ENCODE measurements at places on chromosomes 3 and 15. TPM values are rescaled to one million over a fixed set of nuclear protein-coding genes. Genes with fewer than 3 reads are reported as not detected.

DNA sequence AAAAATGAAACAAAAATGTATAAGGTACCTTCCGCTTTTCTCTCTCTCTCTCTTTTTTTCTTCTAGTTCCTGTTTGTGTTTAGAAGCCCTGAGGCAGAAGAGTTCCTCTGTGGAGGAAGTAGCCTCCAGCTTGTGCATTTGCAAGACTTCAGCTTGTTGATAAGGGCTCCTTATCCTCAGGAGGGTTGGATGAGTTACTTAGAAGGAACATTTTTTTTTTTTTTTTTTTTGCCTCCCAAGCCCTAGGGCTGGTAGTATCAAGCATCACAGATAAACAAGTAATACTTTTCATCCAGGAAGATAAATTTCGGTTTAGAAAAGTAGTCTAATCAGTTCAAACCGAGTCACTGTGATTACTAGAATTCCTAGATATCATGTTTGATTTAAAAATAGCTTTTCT, 91.0 kb upstream of the CBLB start:
- H3K27me3 ChIP-seq = no peaks in the 10 kb centered on the region
- no peak overlapping the region for H3K27ac ChIP-seq
- H3K36me3 ChIP-seq = no peaks in the 10 kb centered on the region
- no peak overlapping the region for H3K4me3 ChIP-seq
- no peak for DNase-seq

DNA sequence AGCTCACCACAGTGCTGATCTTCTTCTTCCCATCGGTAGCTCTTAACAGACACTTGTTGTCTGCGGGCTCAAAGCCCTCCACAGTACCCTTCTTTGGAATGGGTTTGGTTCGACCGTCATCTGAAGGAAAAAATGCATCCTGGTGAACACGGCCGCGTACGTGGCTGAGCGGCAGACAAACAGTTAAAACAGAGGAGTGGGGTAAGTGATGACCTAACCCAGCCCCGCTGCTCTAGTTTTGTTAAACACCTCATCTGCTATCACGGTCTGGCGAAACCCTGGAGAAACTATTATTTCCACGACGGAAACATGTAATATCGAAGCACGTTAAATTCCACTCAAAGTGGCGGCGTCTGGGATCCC, 725 bp downstream of the SRP14 start:
- DNase-seq = no peak
- peak overlapping the region; percentile 99 for H3K27ac ChIP-seq
- H3K27me3 ChIP-seq = peaks cover 6% of the 10 kb centered on the region
- peaks cover 32% of the 10 kb centered on the region for H3K36me3 ChIP-seq
- peaks cover 28% of the 10 kb centered on the region for H3K4me1 ChIP-seq
- peak overlapping the region; percentile 99 for H3K4me3 ChIP-seq

GRCh38 chr3:159897331-159898075, 91.1 kb upstream of the IL12A start:
- H3K36me3 ChIP-seq = peaks cover 56% of the 10 kb centered on the region
- H3K27me3 ChIP-seq = peaks cover 2% of the 10 kb centered on the region
- H3K4me3 ChIP-seq = no peak overlapping the region
- peaks cover 2% of the 10 kb centered on the region for H3K4me1 ChIP-seq

DNA sequence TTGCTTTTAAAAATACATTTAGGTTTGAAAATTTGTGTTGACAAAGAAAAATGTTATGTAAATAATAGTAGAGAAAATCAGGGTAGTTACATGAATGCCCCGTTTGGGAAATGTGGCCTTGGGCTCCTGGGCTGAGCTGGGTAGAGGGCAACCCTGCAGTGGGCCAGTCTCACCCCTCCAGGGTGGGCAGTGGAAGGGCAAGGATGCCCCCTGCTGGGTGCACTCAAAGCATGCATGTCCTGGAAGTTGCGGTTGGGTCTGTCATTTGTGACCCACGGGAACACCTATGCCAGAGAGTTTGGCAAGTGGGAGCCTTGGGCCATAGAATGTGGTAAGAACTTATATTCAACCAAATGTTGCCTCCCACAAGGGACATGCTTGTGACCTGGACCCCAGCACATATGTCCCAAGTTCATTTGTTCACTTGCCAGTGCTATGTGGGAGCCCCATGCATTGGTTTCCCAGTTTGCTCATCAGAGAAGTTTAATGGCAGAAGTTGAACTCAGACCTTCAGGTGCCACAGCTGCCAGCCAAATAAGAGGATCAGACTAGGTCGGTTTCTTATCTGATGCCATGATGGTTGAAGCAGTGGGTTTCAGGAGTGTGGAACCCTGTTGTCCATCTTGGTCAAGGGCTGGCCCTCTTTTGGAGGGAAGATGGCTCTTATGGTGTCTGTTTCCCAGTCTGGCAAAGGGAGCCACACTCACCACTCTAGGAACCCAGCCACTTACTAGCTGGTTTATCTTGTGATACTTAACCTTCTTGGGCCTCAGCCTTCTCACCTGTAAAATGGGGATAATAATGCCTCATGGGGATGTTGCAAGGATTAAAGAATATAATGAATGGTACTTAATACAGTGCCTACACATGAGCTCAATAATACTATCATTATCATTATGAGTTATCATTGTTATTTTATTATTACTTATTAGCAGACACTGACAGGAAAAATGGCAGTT, 2.5 kb upstream of the PLCB2 start:
- H3K4me1 ChIP-seq = peaks cover 47% of the 10 kb centered on the region
- peak; percentile 84 for DNase-seq
- no peak overlapping the region for H3K4me3 ChIP-seq
- H3K27me3 ChIP-seq = peaks cover 11% of the 10 kb centered on the region

GRCh38 chr15:63232405-63232804, 43.0 kb downstream of the RAB8B start:
- no peak overlapping the region for H3K4me3 ChIP-seq
- peaks cover 2% of the 10 kb centered on the region for H3K27me3 ChIP-seq
- H3K27ac ChIP-seq = no peak overlapping the region
- no peak for DNase-seq
- H3K36me3 ChIP-seq = peaks cover 9% of the 10 kb centered on the region

GRCh38 chr3:141356046-141356445, 12.3 kb upstream of the ZBTB38 start:
- peaks cover 4% of the 10 kb centered on the region for H3K27me3 ChIP-seq
- H3K4me1 ChIP-seq = peaks cover 21% of the 10 kb centered on the region
- no peak overlapping the region for H3K4me3 ChIP-seq
- H3K27ac ChIP-seq = peak overlapping the region; percentile 83
- no peak for DNase-seq

DNA sequence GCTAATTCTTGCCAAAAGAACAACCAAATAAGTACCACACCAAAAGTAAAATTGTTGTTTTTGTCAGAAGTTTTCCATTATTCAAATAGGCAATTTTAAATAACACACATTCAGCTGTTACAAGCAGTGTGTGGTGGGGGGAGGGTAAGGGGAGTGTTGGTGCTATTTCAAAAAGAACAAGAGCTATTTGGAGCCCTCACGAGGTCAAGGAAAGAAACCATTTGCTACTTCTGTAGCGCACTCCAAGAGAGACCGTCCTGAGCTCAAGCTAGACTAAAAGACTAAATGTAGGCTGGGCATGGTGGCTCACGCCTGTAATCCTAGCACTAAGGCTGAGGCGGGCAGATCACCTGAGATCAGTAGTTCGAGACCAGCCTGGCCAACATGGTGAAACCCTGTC, 21.2 kb upstream of the IGF2BP2 start:
- H3K27me3 ChIP-seq = no peaks in the 10 kb centered on the region
- no peak overlapping the region for H3K4me3 ChIP-seq
- no peaks in the 10 kb centered on the region for H3K4me1 ChIP-seq
- H3K36me3 ChIP-seq = no peaks in the 10 kb centered on the region
- DNase-seq = no peak

- no peak for DNase-seq
- no peaks in the 10 kb centered on the region for H3K36me3 ChIP-seq
- no peak overlapping the region for H3K4me3 ChIP-seq
- no peak overlapping the region for H3K27ac ChIP-seq
Observed at GRCh38 chr3:149077628-149078027, 8.7 kb downstream of the HLTF start.

DNA sequence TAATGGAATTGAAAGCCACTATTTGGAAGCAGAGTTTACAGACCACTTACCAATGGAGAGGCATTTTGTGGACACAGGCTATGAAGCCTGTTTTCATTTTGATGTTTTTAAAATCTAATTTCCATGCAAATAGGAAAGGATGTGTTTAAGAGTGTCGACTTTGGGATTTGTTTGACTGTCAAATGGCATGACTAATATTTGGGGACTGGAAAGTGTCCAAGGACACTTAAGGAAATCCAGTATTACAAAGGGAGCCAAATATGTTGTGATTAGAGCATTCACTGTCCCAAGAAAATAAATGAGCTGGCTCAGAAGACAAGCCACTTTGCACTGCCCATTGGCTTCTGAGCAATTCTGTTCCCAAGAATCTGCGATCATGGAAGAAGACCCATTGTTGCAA, 34.0 kb upstream of the SLC6A11 start:
- peaks cover 16% of the 10 kb centered on the region for H3K4me1 ChIP-seq
- DNase-seq = no peak
- H3K4me3 ChIP-seq = no peak overlapping the region
- peaks cover 3% of the 10 kb centered on the region for H3K27me3 ChIP-seq
- H3K36me3 ChIP-seq = no peaks in the 10 kb centered on the region

PP2D1 gene
- total RNA-seq = not detected

NOP10 gene
- 191 TPM for total RNA-seq

TMEM43 gene
- 31.9 TPM for total RNA-seq

PPP1R14D gene
- total RNA-seq = not detected

GABRR3 gene
- not detected for total RNA-seq

SLITRK3 gene
- not detected for total RNA-seq
